Keratinocyte (primary cell): ENCODE measurements at places on chromosomes 3 and 15. TPM values are rescaled to one million over a fixed set of nuclear protein-coding genes. Genes with fewer than 3 reads are reported as not detected.

TIMP4 gene
- 0.07 to 0.18 TPM (median 0.09 TPM) in 3 replicates for polyA plus RNA-seq

IL12A gene
- 0.15 to 0.54 TPM (median 0.42 TPM) in 3 replicates for polyA plus RNA-seq

MNS1 gene
- polyA plus RNA-seq = 0.29 to 0.37 TPM in 2 of 3 replicates, not detected in the other

HESX1 gene
- polyA plus RNA-seq = 0.12 to 0.29 TPM (median 0.28 TPM) in 3 replicates

THSD4 gene
- polyA plus RNA-seq = 24.5 to 37.0 TPM (median 25.3 TPM) in 3 replicates

HTR3E gene
- polyA plus RNA-seq = not detected in 3 replicates

CYP8B1 gene
- not detected in 3 replicates for polyA plus RNA-seq

CAMK2N2 gene
- 0.06 to 0.29 TPM (median 0.18 TPM) in 3 replicates for polyA plus RNA-seq

CCR3 gene
- polyA plus RNA-seq = 0.16 to 0.84 TPM (median 0.17 TPM) in 3 replicates

RAB27A gene
- 5.9 to 10.8 TPM (median 8.4 TPM) in 3 replicates for polyA plus RNA-seq

OGG1 gene
- 14.5 to 17.5 TPM (median 14.6 TPM) in 3 replicates for polyA plus RNA-seq

GPR62 gene
- polyA plus RNA-seq = not detected in 3 replicates

ATP8B4 gene
- polyA plus RNA-seq = 0.03 to 0.15 TPM (median 0.05 TPM) in 3 replicates

LEKR1 gene
- 0.14 to 0.63 TPM in 2 of 3 replicates, not detected in the other for polyA plus RNA-seq

CPN2 gene
- not detected in 3 replicates for polyA plus RNA-seq

KNL1 gene
- polyA plus RNA-seq = 1.2 to 6.9 TPM (median 4.7 TPM) in 3 replicates

LINGO1 gene
- polyA plus RNA-seq = 0.06 TPM in 1 of 3 replicates, not detected in the others

SOX14 gene
- not detected in 3 replicates for polyA plus RNA-seq

GRIP2 gene
- 0.01 to 0.09 TPM (median 0.01 TPM) in 3 replicates for polyA plus RNA-seq

NPAP1 gene
- not detected in 3 replicates for polyA plus RNA-seq

LNP1 gene
- polyA plus RNA-seq = 0.19 to 0.95 TPM (median 0.64 TPM) in 3 replicates

IGSF10 gene
- under 0.01 to 0.01 TPM (median 0.01 TPM) in 3 replicates for polyA plus RNA-seq

HCLS1 gene
- 0.03 to 0.42 TPM (median 0.10 TPM) in 3 replicates for polyA plus RNA-seq

MITF gene
- polyA plus RNA-seq = 2.7 to 5.8 TPM (median 2.9 TPM) in 3 replicates

USP13 gene
- polyA plus RNA-seq = 2.1 to 3.4 TPM (median 3.3 TPM) in 3 replicates

MASP1 gene
- not detected in 3 replicates for polyA plus RNA-seq

CCDC39 gene
- polyA plus RNA-seq = not detected in 3 replicates

TGM5 gene
- 0.07 to 0.23 TPM in 2 of 3 replicates, not detected in the other for polyA plus RNA-seq

MEIS2 gene
- polyA plus RNA-seq = 8.3 to 11.4 TPM (median 11.3 TPM) in 3 replicates

LTF gene
- polyA plus RNA-seq = 0.03 TPM in 1 of 3 replicates, not detected in the others
